Psoas muscle (tissue), 8 donors: ENCODE measurements at places on chromosomes 7 and 10. TPM values are rescaled to one million over a fixed set of nuclear protein-coding genes. Genes with fewer than 3 reads are reported as not detected.

GRCh38 chr10:73968098-73968521, 29.8 kb upstream of the VCL start:
- no peak overlapping the region for H3K27ac ChIP-seq
- H3K4me1 ChIP-seq = peaks cover 6% of the 10 kb centered on the region
- no peaks in the 10 kb centered on the region for H3K36me3 ChIP-seq
- no peak for DNase-seq
- no peak overlapping the region for H3K4me3 ChIP-seq

FXYD4 gene
- total RNA-seq = not detected

MET gene
- 84.1 TPM for total RNA-seq

CRPPA gene
- total RNA-seq = 3.4 TPM

FGF8 gene
- not detected for total RNA-seq

DNA sequence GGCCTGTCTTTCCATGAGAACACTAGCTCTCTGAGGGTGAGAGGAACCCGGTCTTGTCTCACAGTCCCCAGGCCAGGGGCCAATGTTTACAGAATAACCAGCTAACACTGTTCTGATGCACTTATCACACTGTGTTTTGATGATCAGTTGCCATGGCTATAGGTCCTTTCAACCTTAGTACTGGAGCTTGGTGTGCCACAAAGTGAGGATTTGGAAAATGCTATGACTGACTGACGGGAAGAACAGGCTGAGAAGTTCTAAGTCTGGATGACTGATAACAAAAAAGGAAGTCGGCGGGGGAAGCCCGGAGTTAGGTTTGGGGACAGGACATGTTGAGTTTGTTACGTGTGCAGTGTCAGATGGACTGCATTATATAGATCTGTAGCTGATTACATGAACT, 141.8 kb downstream of the CTTNBP2 start:
- no peaks in the 10 kb centered on the region for H3K27me3 ChIP-seq
- H3K27ac ChIP-seq = no peak overlapping the region
- H3K4me1 ChIP-seq = no peaks in the 10 kb centered on the region
- no peaks in the 10 kb centered on the region for H3K36me3 ChIP-seq
- H3K4me3 ChIP-seq = no peak overlapping the region

DNA sequence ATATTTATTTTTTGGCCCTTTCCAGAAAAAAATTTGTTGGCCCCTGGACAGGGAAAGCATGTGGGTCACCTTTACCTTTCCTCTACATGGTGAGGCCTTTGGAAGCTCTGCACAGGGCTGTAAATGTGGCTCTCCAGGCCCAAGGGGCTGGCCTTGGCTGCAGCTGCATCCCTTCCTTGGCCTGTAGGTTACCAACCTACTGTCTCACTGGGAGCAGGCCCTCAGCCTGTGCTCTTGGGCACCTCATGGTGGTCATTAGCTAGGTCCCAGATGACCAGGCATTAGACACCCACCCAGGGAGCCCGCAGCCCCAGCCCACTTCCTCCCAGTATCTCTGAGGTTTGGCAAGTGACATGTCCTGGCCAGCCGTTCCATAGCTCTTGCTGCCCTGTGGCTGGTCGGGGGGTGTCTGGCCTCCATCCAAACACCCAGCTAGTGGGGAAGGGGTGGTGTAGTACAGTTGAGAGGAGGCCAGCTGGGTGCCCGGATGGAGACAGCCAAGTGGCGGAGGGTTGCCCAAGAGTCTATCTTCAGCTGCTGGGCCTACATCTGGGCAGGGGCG, 7.1 kb upstream of the CPA5 start:
- no peaks in the 10 kb centered on the region for H3K4me1 ChIP-seq
- no peaks in the 10 kb centered on the region for H3K27me3 ChIP-seq
- H3K27ac ChIP-seq = no peak overlapping the region
- H3K4me3 ChIP-seq = no peak overlapping the region

DNA sequence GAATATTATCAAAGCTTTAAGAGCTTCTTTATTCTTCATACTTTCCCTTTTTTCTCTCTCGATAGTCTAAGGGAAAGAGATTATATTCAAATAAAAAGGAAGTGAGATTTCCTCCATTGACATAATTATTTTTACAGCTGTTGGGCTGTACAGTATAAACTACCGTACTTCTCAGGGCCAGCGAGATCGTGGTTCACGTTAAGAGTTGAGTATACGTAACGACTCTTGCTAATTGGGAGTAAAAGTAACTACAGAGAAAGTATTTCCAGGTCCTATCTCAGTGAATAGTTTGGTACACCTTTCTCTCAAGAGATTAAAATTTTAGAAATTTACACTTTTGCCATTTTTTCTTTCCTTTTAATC, 57.8 kb downstream of the INPP5F start:
- no peak for DNase-seq
- H3K4me1 ChIP-seq = peaks cover 9% of the 10 kb centered on the region
- no peak overlapping the region for H3K27ac ChIP-seq
- H3K36me3 ChIP-seq = no peaks in the 10 kb centered on the region

- no peak for DNase-seq
- peaks cover 40% of the 10 kb centered on the region for H3K4me1 ChIP-seq
- H3K27me3 ChIP-seq = no peaks in the 10 kb centered on the region
- peak overlapping the region; percentile 74 for H3K27ac ChIP-seq
- H3K4me3 ChIP-seq = peak overlapping the region; percentile 38
Measured at GRCh38 chr10:61973906-61974305, 72.4 kb downstream of the ARID5B start.

GRCh38 chr7:8177109-8177933, 84.6 kb downstream of the ICA1 start:
- no peak overlapping the region for H3K4me3 ChIP-seq
- peaks cover 13% of the 10 kb centered on the region for H3K4me1 ChIP-seq
- H3K27me3 ChIP-seq = no peaks in the 10 kb centered on the region
- no peaks in the 10 kb centered on the region for H3K36me3 ChIP-seq
- no peak for DNase-seq

EFCAB10 gene
- not detected for total RNA-seq

GRCh38 chr10:25388188-25388861, 213.5 kb downstream of the GPR158 start:
- H3K4me1 ChIP-seq = no peaks in the 10 kb centered on the region
- H3K4me3 ChIP-seq = no peak overlapping the region
- H3K27me3 ChIP-seq = no peaks in the 10 kb centered on the region
- no peaks in the 10 kb centered on the region for H3K36me3 ChIP-seq

- H3K27me3 ChIP-seq = no peaks in the 10 kb centered on the region
- DNase-seq = no peak
- no peak overlapping the region for H3K4me3 ChIP-seq
- no peaks in the 10 kb centered on the region for H3K36me3 ChIP-seq
- no peaks in the 10 kb centered on the region for H3K4me1 ChIP-seq
Measured at GRCh38 chr10:122492999-122493481, 31.7 kb downstream of the HTRA1 start.

SPDYE8 gene
- not detected for total RNA-seq

ERVW-1 gene
- total RNA-seq = not detected

- no peak overlapping the region for H3K4me3 ChIP-seq
- no peaks in the 10 kb centered on the region for H3K27me3 ChIP-seq
- H3K4me1 ChIP-seq = peaks cover 44% of the 10 kb centered on the region
- H3K36me3 ChIP-seq = no peaks in the 10 kb centered on the region
Measured at GRCh38 chr7:37945336-37945735, 24.9 kb downstream of the EPDR1 start.

SMO gene
- total RNA-seq = 1.4 TPM

PDE6C gene
- not detected for total RNA-seq
